NCI-H446 treated with DMSO at 0.1 percent for 48 hours (cell line): ENCODE measurements at places on chromosomes 12 and 14.

DNA sequence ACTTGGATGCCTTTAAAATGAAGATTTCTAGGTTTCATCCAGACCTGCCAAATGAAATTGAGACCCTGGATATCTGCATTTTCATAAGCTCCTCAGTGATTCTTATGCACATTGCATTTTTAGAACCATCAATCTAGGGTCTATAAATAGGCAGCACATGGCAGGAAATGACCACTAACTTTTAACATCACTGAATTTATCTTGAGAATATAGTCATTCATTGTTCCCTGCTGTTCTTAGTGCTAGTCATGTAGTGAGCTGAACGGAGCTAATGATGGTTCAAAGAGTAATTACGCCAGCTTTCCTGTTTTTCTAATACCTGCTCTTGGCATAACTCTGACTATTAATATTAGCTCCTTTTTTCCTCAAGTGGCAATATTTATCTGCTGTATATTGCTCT lies 91.6 kb downstream of the TPH2 start:
- DNase-seq: no peak

DNA sequence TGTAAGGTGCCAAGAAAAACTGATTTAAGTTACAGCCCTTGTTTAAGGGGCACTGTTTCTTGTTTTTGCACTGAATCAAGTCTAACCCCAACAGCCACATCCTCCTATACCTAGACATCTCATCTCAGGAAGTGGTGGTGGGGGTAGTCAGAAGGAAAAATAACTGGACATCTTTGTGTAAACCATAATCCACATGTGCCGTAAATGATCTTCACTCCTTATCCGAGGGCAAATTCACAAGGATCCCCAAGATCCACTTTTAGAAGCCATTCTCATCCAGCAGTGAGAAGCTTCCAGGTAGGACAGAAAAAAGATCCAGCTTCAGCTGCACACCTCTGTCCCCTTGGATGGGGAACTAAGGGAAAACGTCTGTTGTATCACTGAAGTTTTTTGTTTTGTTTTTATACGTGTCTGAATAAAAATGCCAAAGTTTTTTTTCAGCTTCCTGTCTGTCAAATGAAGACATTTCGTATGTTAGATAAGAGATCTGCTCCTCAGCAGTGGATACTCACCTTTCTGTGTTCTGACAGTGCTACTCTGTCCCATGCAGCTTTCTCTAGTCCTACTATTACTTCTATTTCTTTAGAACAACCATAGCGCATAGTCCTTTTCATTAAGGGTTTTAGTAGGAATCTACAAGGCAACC lies 1.2 kb upstream of the PA2G4 start:
- no peak for DNase-seq

DNA sequence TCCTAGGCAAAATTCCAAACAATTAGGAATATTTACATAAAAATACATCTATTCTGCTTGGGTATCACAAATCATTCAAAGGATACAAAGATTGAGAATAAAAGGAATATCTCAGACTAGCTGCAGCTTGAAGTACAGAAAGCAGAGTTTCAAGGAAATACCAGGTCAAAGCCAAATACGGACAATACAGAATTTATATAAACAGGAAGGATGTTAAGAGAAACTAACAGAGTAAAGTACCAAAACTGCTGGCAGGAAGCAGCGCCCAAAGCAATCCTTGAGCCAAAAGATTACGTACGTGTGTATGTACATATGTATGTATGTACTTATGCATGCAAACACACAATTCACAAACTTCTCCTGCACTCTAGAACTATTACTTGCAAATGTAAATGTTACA lies 86.6 kb downstream of the PPP1R12A start:
- DNase-seq: no peak

GRCh38 chr12:60872850-60873713 lies 1277.3 kb downstream of the SLC16A7 start:
- no peak for DNase-seq

DNA sequence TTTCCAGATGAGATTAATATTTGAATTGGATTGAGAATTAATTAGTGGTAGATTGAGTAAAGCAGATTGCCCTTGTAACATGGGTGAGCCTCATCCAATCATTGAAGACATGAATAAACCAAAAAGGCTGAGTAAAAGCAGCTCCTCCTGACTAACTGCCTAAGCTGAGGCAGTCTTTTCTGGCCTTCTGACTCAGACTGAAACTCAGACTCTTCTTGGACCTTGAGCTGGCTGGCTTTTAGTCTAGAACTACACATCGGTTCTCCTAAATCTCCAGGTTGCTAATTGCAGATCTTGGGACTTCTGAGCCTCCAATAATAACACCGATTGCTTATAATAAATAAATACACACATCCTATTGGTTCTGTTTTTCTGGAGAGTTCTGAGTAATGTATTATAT lies 24.0 kb downstream of the FKBP11 start:
- no peak for DNase-seq

GRCh38 chr14:23933742-23934128 lies 19.8 kb upstream of the DHRS4 start:
- DNase-seq: no peak

DNA sequence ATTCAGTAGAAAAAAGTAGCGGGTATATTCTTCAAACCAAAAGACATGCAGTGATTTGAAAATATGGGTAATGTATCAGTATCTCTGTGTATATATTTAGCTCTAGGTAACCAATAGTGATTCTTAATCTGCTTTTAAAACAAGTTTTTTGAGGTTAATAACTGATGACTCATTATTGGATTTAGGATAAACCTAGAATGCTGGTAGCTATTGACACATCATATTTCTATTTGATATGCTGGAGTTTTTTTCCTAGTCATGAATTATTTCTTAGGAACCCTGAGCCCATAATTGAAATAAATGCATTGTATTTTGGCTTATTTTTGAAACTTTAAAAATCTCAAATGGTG lies 15.5 kb downstream of the ARF6 start:
- DNase-seq: no peak

GRCh38 chr12:2068653-2069052 lies 15.9 kb downstream of the CACNA1C start:
- DNase-seq: no peak

- DNase-seq: no peak
Observed at GRCh38 chr12:38585086-38585485, 268.5 kb downstream of the ALG10B start.

DNA sequence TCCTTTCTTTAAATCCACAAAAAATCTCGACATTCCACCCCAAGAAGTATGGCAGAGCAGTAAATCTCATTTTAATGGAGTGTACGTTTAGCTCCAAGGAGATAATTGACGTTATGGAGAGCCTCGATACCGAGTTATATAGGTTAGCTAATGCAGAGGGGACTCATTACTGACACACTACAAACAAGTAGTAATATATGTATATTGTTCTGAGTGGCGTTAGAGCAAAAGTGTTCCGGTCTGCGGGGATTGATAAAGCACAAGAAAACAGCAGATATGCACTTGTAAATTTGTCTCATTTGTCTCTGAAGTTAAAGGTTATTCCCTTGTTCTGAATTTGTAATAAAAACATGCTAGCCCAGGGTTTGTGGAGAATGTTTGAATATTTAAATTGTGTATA lies 84.1 kb downstream of the BCL11B start:
- DNase-seq: no peak

DNA sequence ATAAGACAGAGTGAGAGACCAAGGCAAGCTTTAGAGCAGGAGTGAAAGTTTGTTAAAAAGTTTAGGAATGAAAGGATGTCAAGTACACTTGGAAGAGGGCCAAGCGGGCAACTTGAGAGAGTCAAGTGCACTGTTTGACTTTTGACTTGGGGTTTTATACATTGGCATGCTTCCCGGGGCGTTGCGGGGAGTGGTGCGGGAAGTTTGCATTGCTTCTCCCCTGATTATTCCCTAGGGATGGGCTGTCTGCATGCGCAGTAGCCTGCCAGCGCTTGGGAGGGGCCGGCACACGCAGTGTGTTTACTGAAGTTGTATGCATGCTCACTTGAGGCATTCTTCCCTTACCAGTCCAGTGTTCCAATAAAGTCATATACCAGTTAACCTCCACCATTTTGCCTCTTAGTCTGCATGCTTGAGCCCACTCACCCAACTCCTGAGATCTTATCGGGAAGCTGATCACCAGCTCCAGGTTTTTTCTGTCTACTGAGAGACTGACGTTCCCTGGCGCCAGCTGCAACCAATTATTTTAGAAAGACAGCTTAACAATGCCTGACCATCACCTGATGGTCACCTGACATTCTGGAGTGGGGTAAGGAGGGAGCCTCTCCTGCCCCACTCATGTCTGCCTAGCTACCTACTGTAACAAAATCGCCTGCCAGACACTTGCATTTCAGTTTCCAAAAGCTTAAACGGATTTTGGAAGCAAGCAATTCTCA lies 53.2 kb downstream of the DACT1 start:
- DNase-seq: no peak

DNA sequence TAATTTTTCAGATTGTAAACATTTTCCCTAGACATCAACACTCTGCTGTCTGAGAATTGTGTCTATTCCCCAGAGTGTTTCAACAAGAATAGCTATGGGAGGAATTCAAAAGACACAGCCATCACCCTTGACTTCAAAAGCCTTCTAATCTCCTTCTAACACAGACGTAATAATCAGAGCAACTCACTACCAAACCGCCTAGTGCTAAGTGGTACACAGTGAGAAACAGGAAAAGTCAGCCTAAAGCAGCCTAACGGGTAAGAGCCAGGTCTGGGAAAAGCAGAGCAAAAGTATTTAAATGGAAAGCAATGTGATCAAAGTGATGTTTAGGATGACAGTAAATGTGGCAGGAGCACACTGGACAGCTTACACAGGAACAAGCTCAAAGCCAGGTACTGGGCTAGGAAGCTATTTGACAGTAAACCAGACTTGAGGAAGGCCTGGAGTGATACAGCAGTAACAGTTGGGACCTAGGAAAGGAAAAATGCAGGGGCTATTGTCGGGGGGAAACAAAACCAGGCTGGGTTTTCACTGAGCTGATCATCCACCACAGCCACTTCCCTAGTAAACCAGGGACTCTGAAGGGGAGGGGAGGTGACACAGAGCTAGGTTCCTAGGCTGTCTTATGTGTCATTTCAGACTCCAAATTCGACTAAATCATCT lies 29.4 kb downstream of the CORO1C start:
- DNase-seq: no peak

GRCh38 chr14:69231486-69231885 lies 28.5 kb upstream of the GALNT16 start:
- DNase-seq: no peak

- peak; percentile 68 for DNase-seq
Observed at GRCh38 chr14:34496679-34497513, 34.9 kb upstream of the SPTSSA start.

DNA sequence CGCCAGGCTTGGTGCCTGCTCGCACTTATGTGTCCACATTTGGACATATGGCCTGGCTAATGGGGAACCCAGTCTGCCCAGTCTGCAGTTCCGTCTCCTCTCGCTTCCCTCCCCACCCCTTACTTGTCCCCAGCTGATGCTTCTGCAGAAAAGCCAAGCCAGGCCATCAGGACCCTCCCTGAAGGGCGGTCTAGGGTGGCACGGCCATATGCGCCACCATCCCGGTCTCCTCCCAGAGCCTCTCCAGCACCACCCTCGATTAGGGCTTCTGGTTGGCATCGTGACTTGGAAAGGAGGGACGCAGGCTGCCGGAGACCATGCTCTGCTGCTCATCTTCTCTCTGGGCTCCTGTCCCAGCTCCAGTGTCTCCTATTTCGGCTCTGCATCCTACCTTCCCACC lies 54.6 kb downstream of the CALM1 start:
- DNase-seq: peak; percentile 86

GRCh38 chr12:100450735-100451134 lies 22.9 kb upstream of the NR1H4 start:
- DNase-seq: no peak

DNA sequence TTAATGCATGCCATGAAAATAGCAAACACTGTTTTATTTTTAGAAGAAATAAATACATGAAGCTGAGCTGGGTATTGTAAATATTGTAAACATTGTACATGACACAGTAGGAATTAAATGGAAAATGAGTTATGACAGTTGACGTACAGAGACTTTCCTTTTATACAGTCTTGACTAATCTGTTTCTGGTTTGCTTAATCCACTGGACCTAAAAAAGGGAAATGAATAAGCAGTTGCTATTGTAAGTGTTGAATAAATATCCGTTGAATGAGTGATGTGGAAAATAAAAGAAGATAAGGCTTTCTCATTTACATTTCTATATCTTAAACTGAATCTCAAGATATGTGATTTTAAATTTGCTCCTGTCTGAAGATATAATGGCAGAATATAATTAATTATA lies 15.0 kb downstream of the PMCH start:
- no peak for DNase-seq

- no peak for DNase-seq
Observed at GRCh38 chr14:66939409-66939808, 249.8 kb upstream of the GARIN2 start.

- no peak for DNase-seq
Observed at GRCh38 chr14:96581026-96581425, 78.8 kb downstream of the PAPOLA start.

- DNase-seq: no peak
Observed at GRCh38 chr14:100810435-100810834, 15.5 kb upstream of the MEG3 start.

DNA sequence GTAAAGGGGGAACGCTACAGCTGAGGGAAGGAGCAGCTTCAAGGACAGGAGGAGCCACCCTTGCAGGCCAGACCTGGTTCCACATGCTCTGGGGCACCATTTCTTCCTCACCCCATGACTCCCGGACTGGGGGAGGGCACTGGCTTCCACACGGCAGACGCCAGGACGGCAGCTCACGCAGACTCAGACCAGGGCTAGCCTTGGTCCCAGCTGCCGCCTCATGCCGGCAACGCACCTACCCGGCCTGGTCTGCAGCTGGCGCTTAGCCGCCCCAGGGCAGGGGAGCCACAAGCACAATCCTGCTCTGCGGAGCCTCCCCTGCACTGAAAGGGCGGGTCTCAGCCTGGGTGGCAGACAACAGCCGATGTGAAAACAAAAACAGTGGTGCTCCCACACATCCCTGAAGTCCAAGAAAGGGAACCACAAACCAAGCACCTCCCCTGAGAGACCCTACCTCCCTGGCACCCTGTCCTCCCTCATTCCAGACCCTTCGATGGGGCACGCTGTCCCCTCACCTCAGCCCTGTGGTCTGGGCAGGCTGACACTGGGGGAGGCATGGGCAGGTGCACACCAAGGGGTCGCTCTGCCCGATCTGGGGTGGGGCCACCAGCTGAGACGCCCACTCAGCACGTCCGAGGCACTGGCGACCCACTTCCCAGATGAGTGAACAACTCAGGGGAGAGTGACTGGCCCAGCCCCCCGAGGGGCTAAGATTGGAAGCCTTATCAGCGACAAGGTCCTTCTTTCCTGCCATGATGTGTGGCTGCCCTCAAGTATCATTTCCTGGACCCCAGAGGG lies 65.0 kb downstream of the CHGA start:
- DNase-seq: no peak

DNA sequence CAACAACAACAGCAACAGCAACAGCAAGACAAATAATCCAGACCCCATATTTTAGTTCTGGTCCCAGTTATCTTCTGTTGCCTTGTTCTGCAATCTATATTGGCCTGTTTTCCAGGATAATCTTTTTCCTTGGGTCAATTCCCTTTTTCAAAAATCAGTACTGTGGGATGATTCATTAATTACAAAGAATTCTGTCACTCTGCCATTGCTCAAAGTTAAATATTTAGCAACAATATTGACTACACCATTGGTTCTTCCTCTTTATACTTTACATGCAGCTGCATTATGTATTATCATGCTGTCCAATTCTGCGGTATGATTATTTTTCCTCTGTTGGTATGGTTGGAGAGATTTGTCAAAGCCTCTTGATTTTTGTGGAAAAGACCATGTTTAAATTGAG lies 10.1 kb upstream of the GALNT8 start:
- no peak for DNase-seq
